NCI-H82 (cell line): ENCODE measurements at places on chromosomes 5 and 9.
A peak's percentile ranks its signal among the peaks of the same experiment; 100 is the strongest.

DNA sequence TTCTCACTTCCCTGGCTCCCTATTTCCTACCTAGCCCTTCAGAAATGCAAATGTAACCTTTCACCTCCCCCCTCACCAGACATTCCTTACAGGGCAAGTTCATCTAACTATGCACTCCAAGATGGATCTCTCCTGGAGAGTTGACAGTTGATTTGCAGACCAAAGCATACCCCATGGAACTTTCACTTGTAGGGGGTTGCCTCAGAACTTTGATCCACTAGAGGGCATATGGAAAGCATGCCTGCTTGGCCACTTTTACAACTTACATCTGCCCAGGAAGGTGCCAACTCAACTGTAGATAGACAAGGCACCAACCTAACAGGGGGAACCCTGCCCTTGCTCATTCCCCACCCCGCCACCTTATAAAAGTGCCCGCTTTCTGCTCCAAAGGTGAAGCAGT lies 187.8 kb downstream of the NXNL2 start:
- DNase-seq = no peak

GRCh38 chr5:34740389-34740806 lies 84.3 kb downstream of the RAI14 start:
- no peak for DNase-seq

DNA sequence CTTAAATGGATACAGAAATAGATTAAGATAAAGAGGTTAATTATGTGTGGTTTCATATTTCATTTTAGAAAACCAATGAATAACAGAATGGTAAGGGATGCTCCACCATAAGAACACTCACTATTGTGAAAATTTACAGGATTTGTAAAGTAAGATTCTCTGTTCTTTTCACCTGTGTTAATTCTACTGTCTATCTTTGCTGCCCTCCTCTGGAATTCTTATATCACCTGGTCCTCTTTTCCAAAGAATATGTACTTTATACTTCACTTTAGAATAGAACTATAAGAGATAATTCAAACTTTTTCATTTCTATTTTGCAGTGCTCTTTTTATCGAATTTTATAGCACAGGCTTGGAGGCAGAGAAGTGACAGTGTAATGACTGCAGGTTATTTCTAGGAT lies 213.4 kb downstream of the LURAP1L start:
- no peak for DNase-seq

DNA sequence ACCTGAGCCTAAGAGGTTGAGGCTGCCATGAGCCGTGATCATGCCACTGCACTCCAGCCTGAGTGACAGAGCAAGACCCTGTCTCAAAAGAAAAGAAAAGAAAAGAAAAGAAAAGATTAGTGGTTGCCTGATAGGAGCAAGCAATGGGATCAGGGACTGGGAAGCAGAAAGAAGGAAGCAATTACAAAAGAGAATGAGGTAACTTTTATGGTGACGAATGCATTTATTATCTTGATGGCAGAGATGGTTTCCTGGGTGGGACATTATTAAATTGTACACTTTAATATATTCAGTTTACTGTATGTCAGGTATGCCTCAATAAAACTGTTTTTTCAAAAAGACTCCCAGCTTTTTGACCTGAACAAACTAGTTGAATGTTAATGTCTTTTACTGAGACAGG lies 7.5 kb upstream of the PFDN1 start:
- DNase-seq = no peak

DNA sequence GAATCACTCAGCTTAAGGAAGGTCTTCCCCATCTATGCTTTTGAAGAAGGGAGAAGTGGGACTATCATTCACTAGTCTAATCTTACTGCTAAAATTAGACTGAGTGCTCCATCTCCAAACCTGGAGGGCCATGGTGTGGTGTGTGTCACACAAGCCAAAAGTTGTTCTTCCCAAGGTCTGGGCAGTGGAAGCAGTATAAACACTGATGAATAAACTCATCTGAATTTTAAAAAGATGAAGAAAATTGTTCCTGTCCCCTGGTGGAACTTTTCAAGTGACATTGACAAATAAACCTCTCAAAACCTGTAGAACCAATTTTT lies 16.2 kb downstream of the STX17 start:
- DNase-seq = no peak

GRCh38 chr5:94968507-94969095 lies 316.3 kb downstream of the MCTP1 start:
- peak; percentile 82 for DNase-seq

DNA sequence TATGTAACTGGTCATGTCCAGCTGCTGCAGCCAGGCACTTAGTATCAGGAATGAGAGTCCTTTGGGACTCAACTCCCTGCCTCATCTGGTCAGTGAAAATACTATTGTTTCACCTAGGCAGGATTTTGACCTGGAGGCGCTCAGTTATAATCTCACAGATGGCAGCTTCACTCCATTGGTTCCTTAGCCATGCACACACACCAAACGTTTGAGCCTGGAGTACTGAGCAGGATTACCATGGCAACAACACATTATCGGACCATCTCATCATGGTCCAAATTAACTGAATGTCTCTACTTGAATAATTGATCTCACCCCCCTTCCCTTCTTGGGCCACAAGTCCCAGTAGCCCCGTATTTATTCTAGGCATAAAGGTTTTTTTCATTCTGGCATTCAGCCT lies 15.0 kb upstream of the SREK1 start:
- peak; percentile 5 for DNase-seq
